ENCODE measurements at places on chromosomes 1 and 21.

- DNase-seq = peak; percentile 2
Observed at GRCh38 chr21:45525910-45526306, 16.3 kb downstream of the SLC19A1 start.

GRCh38 chr1:41795205-41795762, 123.4 kb downstream of the HIVEP3 start:
- DNase-seq = no peak

DNA sequence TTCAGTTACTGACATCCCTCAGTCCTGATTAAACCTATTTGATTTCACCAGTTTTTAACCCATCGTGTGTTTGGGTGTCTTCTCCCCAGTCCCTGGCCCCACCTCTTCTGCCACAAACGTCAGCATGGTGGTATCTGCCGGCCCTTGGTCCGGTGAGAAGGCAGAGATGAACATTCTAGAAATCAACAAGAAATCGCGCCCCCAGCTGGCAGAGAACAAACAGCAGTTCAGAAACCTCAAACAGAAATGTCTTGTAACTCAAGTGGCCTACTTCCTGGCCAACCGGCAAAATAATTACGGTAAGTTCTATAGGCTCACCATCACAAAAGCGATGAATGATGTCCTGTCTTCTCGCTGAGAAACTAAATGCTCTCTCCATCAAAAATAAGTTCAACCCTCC, 28.7 kb downstream of the NBPF3 start:
- DNase-seq = peak; percentile 23

- DNase-seq = no peak
Observed at GRCh38 chr21:38506661-38507281, 8.5 kb upstream of the ERG start.

DNA sequence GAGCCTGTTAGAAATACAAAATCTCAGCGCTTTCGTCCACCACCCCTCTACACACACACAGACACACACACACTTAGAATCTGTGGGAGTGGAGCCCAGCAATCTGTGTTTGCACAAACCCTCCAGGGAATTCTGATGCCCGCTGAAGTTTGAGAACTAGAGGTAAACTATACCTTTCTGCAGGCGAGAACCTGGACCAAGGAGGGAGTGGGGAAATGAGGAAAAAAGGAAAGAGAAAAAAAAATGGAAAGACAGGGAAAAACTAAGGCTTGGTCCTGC, 468 bp upstream of the NIBAN1 start:
- no peak for DNase-seq

DNA sequence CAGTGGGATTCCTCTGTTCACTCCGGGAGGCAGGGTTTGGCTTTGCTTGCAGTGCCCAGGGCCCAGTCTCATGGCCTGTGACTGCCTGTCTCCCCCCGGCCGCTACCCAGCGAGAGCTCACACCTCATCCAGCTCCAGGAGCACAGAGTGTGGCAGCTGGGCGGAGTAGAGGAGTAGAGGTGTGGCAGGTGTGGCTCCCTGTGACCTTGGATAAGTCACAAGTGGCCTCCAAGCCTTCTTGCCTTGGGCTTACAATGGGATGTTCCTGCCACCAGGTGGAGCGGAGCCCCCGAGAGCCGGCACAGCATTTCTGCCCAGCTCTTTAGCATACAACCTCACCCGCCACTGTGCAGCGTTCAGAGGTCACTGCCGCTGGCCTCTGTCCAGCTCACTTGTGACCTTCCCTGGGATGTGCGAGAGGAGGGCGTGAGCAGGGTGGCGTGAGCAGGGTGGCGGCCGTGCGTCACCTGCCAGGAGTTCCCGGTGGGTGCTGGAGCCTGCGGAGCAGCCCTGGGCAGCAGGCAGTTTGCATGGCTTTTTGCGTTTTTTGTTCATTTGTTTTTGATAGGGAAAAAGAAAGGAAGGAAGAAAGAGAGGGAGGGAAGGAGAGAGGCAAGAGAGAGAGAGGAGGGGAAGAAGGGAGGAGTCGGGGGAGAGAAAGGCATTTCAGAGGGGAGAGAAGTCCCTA, 42.4 kb downstream of the CRYAA start:
- peak; percentile 80 for DNase-seq

DNA sequence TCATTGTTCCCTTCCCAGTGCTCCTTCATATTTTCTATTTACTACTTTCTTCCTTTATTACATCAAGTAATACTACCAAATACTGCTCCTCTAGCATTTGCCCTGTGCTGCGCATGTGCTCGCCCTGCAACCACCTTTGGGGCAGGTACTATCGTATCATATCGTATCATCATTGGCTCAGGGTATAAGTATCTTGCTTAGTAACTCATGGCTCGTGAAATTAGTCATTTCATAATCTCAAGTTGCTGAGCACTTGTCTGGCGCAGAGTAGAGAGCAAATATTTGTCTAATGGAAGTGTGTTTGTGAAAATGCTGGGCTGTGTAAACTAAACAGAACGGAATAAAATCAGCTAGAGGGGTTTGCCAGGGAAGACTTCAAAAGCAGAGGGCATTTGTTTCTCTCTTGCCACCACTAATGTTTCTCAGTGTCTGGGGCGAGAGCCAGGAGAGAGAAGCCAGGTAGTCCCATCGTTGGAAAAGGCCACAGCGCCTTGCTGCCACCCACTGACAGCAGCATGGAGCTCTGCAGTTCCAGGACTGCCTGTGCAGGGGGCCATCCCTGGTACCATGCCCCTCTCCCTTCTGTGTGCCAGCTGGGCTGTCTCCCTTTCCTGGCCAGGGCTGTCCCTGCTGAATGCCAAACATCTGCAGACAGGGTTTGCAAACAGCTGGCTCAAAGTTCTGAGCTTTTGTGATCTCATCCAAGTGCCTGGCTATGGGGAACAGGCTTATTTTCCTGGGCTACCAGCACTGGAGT, 20.0 kb upstream of the CPT2 start:
- peak; percentile 80 for DNase-seq

GRCh38 chr1:76254104-76255030, 179.8 kb downstream of the ST6GALNAC3 start:
- DNase-seq = no peak

- DNase-seq = peak; percentile 58
Observed at GRCh38 chr21:34693192-34693810, 24.5 kb downstream of the CLIC6 start.

- DNase-seq = no peak
Observed at GRCh38 chr1:23537296-23537973, 6.4 kb upstream of the E2F2 start.

GRCh38 chr1:213666113-213666512, 321.7 kb upstream of the PROX1 start:
- no peak for DNase-seq

GRCh38 chr1:18556364-18556763, 74.3 kb upstream of the PAX7 start:
- DNase-seq = no peak

GRCh38 chr1:168298446-168298845, 17.8 kb downstream of the TBX19 start:
- DNase-seq = no peak

DNA sequence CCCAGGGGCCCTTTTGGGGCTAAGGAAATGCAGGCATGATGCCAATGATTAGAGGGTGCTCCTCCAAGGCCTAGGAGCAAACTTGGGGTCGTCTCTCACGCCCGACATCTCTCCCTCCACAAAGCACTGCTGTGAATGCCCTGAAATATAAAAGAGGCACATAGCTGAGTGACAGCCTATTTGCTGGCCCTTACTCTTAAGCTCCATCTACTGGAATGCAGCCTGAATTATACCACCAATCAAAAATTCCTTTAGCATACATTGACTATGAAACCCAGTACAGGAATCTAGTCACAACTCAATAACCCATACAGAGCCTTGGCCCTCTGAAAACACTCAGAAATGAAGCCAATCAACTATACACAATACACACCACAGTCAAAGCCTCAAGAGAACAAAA, 105.5 kb downstream of the LRIG2 start:
- no peak for DNase-seq

DNA sequence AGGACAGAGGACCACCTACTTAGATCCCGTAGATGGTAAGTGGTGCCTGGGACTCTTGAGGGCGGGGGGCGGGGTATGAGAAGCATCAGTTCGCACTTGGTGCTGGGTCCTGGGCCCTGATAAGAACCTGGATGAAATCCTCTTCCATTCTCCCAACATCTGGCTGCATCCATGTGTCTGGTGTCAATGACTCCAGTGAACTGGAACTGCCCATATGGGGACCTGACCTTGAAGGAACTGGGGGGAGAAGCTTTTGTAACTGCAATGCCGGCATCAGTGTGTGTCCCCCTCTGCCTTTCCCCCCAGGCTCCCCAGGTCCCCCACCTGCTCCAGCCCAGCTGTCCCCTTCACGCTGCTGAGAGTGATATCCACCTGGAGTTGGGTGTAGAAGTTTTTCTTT, 49.7 kb upstream of the EPB41 start:
- no peak for DNase-seq

DNA sequence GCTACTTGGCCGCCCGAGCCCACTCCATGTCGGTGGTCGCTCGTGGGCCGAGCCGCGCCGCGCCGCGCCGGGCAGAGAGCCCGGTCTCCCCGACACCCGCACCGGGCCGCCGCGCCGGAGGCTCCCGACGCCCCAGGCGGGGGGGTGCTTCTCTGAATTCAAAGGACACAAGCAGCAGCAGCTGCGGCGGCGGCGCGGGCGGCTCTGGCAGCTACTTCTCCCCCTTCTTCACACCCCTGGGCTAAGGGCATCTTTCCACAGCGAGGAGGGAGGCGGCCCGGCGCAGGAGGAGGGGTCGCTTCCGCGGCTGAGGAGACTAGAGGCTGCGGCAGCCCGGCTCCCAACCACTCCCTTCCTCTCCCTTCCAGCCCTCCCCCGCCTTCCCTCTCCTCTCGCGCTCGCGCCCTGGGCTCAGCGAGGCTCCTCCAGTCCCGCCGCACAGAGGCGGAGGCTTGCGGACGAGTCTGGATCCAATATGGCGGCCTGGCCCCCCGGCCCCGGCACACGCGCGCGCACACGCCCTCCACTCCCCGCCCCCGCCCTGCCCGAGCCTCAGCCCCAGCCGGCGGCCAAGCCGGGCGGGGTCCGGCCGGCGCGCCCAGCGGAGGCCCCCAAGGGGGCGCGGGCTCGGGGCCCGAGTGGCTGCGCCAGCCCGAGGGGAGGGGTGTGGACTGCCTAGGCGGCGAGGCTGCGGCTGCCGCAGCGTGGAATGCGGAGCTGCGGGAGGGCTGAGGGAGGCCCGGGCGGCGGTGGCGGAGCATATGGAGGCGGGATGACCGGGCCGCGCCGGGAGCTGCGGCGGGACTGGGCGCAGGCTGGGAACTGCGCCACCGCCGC, at the start of gene CDC42BPA:
CDC42BPA (minus strand) TSS at position 477 of the 837 bp plus-strand sequence. CDS start 1,310 bp downstream, outside the sequence.
- DNase-seq = peak; percentile 83

DNA sequence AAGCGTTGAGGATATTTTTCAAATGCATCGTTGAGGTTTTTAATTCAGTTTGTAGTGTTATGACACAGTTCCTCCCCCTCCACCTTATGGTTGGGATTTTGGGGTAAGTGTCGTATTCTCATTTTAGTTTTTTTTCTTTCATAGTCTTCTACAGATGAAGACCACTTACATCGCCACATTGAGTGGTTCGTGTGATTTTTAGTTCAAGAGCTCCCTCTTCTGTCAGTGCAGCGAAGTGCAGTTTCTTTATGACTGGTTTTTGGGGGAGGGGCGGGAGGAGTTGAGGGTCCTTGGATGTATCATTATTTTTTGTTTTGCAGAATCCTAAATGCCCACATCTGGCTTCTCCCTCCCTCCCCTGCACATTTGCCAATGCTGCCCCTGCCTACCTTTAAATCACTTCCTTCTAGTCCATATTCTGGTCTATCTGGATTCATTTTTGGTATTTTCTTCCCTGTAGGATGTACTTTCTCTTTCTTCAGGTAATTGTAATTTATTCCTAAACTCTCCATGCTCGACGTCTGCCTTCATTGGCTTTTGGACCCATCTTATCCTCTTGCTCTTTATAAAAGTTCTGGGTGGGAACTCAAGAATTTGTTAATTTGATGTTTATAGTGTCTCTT, 433.1 kb downstream of the CAMTA1 start:
- DNase-seq = peak; percentile 66

- peak; percentile 56 for DNase-seq
Observed at GRCh38 chr1:153963850-153964331, 554 bp upstream of the SLC39A1 start.

- no peak for DNase-seq
Observed at GRCh38 chr1:201217146-201217545, 26.5 kb downstream of the IGFN1 start.

DNA sequence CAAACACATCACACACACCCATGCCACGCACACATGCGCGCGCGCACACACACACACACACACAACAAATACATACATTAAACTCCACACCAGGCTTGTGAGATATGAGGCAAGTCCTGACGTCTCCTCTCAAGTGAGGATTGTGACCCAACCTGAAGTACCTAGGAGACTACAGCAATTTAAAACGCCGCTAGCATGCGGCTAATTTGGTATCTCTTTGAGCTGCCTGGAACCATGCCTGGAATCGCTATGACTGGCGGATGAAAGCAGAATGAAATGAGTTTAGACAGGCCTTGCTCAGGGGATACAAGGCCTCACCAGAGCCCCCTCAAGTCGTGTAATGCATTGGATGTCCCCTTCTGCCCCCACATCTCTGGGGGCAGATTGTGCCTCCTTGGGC, 1.6 kb upstream of the RAB7B start:
- no peak for DNase-seq

GRCh38 chr1:88877382-88877825, 14.0 kb downstream of the GTF2B start:
- DNase-seq = no peak

DNA sequence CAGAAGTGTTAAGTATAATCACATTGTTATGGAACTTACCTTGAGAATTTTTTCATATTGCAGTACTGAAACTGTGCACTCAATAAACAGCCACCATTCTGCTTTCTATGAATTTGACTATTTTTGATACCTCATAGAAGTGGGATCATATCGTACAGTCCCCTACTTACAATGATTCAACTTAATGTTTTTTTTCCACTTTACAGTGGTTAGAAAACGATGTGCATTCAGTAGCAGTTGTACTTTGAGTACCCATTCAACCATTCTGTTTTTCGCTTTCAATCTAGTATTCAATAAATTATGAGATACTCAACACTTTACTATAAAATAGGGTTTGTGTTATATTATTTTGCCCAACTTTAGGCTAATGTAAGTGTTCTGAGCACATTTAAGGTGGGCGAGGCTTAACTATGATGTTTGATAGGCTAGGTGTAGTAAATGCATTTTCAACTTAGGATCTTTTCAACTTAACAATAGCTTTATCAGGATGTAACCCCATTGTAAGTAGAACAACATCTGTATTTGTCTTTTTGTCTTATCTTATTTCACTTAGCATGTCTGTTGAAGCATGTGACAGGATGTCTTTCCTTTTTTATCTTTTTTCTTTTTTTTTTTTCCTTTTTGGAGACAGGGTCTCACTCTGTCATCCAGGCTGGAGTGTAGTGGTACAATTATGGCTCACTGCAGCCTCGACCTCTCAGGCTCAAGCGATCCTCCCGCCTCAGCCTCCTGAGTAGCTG, 42.4 kb upstream of the KCNQ4 start:
- no peak for DNase-seq

- peak; percentile 96 for DNase-seq
Observed at GRCh38 chr1:52702886-52703787, 5.0 kb upstream of the COA7 start.

DNA sequence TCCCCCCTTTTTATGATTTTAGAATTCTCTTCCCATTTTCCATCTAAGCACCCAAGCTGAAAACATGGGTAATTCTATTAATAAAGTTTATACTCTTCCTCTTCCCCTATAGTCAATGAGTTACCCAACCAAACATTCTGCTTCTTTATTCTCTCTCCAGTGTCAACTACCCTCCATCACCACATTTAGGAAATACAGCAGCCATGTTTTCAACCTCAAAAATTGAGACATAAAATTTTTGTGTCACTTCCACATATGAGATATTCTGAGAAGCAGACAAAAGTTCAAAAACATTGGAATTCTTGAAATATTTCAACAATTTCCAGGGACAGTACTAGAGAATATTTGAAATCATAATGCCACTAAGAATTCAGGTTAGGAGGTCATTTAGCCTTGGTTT, 64.8 kb upstream of the ATP1A1 start:
- DNase-seq = no peak

Data from body of pancreas (tissue), 4 donors.